Upper lobe of left lung (tissue), 6 donors: ENCODE measurements at places on chromosomes 2 and 18. TPM values are rescaled to one million over a fixed set of nuclear protein-coding genes. Genes with fewer than 3 reads are reported as not detected.
A peak's percentile ranks its signal among the peaks of the same experiment; 100 is the strongest.

- no peaks in the 10 kb centered on the region for H3K4me1 ChIP-seq
- H3K36me3 ChIP-seq, result no peaks in the 10 kb centered on the region
- H3K27ac ChIP-seq, result no peak overlapping the region
Measured at GRCh38 chr18:7152440-7152839, 34.8 kb upstream of the LAMA1 start.

DNA sequence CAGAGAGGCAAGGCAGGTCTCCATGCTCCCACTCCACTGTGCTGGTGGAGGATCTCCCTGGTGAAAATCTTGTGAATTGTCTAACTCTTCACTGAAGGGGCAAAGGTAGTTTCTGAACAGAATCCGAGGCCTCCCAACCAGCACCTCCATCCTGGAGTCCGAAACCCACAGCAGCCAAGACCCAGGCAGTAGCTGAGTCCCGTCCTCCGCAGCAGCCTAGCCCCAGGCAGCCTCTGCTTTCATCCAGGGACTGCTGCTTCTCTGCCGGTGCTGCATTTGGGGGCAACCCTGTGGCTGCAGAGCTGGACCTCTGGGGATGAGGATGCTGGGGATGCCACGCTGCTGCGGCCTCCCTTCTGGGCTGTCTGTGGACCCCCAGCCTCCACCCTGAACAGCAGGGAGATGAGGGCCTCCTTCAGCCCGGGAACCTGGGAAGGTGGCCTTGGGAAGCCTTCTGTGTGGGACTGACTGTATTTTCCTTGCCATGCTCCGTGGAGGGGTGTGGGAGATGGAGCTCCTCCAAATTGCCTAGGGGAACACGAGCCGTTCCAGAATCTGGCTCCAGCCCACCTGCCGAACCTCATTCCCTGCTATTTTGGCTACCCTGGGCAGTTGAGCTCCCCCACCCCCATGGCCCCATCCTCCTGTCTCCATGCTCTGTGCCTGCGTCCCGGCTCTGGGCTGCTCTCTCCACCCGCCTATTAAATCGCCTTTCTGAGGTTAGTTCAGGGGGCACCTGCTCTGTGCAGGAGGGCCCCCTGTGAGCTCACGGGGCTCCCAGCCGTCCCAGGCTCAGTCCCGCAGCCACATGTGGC, 48.2 kb downstream of the GREB1 start:
- peaks cover 2% of the 10 kb centered on the region for H3K4me1 ChIP-seq
- H3K27ac ChIP-seq, result no peak overlapping the region
- no peaks in the 10 kb centered on the region for H3K27me3 ChIP-seq

DNA sequence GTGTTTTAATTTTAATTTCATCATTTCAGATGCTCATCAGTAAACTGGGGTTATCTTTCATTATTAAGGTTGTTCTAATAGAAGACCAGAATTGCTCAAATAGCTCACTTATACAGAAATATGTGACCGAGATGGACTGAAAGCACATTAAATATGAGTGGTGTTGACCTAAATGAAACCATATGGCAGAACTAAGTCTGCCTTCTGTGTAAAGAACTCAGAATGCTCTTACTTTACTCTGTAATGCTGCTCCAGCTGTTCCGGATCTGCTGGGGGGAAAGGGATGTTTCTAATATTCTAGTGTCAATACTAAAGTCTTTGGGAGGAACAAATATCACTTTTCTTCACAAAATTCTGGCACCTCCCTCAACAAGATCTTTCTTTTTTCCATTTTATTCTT, 131.0 kb downstream of the DPP4 start:
- H3K27me3 ChIP-seq, result no peaks in the 10 kb centered on the region
- no peaks in the 10 kb centered on the region for H3K36me3 ChIP-seq
- no peak for DNase-seq
- no peak overlapping the region for H3K4me3 ChIP-seq
- H3K4me1 ChIP-seq, result no peaks in the 10 kb centered on the region
- no peak overlapping the region for H3K27ac ChIP-seq

- no peaks in the 10 kb centered on the region for H3K4me1 ChIP-seq
- no peaks in the 10 kb centered on the region for H3K27me3 ChIP-seq
- DNase-seq, result no peak
- H3K36me3 ChIP-seq, result peaks cover 50% of the 10 kb centered on the region
- peak overlapping the region; percentile 37 for H3K27ac ChIP-seq
Measured at GRCh38 chr18:23529604-23530003, 26.3 kb downstream of the RMC1 start.

GRCh38 chr2:56099963-56100362, 83.8 kb upstream of the CCDC85A start:
- H3K36me3 ChIP-seq, result no peaks in the 10 kb centered on the region
- H3K27me3 ChIP-seq, result no peaks in the 10 kb centered on the region
- no peak overlapping the region for H3K27ac ChIP-seq
- H3K4me3 ChIP-seq, result no peak overlapping the region

SLC30A3 gene
- total RNA-seq, result 0.20 TPM

DNA sequence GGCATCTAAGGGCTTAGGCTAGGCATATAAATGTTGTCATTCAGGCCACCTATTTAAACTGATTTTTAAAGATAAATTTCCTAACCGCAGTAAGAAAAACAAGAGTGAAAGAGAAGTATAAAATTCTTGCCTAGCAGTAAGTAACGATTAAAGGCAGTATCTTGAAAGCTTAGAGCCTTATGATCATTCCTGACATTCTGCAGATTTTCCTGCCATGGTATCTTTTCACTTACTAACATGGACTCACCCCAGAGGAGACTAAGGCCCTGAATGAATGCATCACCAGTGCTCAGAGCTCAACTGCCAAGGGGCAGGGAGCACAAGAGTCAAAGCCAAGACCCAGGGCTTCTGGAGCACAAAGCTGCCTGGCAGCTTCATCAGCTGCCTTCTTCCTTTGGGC, 133.1 kb downstream of the GCA start:
- H3K4me1 ChIP-seq, result no peaks in the 10 kb centered on the region
- no peak for DNase-seq
- H3K36me3 ChIP-seq, result no peaks in the 10 kb centered on the region
- no peak overlapping the region for H3K27ac ChIP-seq

DNA sequence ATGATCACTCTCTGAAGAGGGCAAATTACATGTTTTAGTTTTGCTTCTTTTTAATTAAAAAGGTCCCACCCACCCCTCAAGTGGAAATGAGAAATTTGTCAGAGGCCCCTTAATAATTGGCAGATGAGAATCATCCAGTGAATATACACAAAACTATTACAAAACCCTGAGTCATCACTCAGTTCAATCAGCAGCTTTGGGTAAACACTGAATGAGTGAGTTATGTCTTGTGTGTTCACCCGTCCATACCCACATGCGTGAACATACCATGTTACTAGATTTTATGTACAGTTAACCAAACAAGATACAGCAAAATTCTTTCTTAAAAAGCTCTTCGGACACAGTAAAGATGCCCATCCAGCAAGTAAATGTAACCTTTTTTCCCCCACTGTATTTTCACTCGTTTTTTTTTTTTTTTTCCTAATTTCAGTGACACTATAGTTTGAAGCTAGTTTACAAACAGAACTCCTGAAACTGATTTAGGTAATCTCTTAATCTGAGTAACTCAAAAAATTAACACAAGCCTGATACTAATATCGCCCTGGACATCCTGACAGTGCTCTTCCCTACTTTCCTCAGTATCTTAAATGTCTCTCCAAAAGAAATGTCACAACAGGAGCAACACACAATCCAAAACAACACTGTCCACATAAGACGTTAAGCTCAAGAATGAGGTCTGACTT, 1.4 kb downstream of the PSME4 start:
- peak; percentile 25 for DNase-seq
- peak overlapping the region; percentile 88 for H3K27ac ChIP-seq
- H3K4me3 ChIP-seq, result peak overlapping the region; percentile 67
- H3K36me3 ChIP-seq, result no peaks in the 10 kb centered on the region
- no peaks in the 10 kb centered on the region for H3K27me3 ChIP-seq
- peaks cover 36% of the 10 kb centered on the region for H3K4me1 ChIP-seq

- DNase-seq, result no peak
- no peaks in the 10 kb centered on the region for H3K36me3 ChIP-seq
- H3K27me3 ChIP-seq, result no peaks in the 10 kb centered on the region
- no peak overlapping the region for H3K4me3 ChIP-seq
Measured at GRCh38 chr2:231050018-231050901, 6.4 kb upstream of the PSMD1 start.

- no peaks in the 10 kb centered on the region for H3K36me3 ChIP-seq
- H3K4me1 ChIP-seq, result no peaks in the 10 kb centered on the region
- H3K4me3 ChIP-seq, result no peak overlapping the region
- no peak for DNase-seq
Measured at GRCh38 chr18:24089515-24090337, 49.1 kb upstream of the CABYR start.

TUBA3E gene
- not detected for total RNA-seq

DNA sequence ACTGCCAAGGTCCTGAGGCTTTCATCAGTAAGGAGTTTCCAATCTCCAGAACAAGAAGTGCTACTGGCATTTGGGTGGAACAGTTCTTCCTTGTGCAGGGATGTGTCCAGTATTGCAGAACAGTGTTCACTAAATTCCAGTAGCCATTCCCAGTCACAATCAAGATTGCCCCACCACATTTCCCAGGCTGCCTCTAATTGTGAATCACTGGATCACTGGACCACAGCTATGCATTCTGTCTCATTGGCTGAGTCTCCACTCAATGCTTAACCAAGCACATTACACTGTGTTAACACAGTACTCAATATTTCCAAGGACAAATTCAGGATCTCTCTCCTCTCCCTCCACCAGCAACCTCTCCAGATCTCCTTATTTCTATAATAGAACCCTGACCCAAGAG, 160.2 kb upstream of the CCDC150 start:
- no peaks in the 10 kb centered on the region for H3K27me3 ChIP-seq
- no peaks in the 10 kb centered on the region for H3K4me1 ChIP-seq
- DNase-seq, result no peak
- H3K36me3 ChIP-seq, result no peaks in the 10 kb centered on the region
- H3K4me3 ChIP-seq, result no peak overlapping the region
- no peak overlapping the region for H3K27ac ChIP-seq
